ENCODE measurements at places on chromosomes 5 and 9.
A peak's percentile ranks its signal among the peaks of the same experiment; 100 is the strongest.

- DNase-seq = no peak
Observed at GRCh38 chr9:115209601-115210306, 91.8 kb upstream of the TNC start.

- DNase-seq = no peak
Observed at GRCh38 chr9:92044936-92045335, 70.3 kb downstream of the SPTLC1 start.

DNA sequence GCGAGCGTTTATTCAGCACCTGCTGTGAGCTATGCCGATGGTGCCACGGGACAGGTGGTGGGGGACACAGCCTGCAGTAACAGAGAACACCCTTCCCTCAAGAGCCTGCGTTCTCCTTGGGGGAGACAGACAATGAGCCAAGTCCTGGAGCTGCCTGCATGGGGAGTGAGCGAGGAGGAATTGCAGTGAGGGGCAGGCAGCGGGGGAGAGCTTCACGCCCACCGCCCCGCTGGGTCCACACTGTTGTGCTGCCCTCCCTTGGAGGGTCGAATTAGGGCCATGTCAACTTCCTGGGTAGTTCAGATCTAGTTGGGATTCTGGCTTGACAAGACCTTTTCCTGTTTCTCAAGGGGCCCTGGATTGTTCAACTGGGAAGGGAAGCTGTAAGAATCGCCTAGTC lies 55.5 kb upstream of the N4BP3 start:
- no peak for DNase-seq

- no peak for DNase-seq
Observed at GRCh38 chr5:15535938-15536337, 36.0 kb downstream of the FBXL7 start.

GRCh38 chr5:111583758-111584203 lies 71.4 kb upstream of the STARD4 start:
- DNase-seq = no peak

- no peak for DNase-seq
Observed at GRCh38 chr9:134055981-134056461, 11.8 kb downstream of the BRD3 start.

DNA sequence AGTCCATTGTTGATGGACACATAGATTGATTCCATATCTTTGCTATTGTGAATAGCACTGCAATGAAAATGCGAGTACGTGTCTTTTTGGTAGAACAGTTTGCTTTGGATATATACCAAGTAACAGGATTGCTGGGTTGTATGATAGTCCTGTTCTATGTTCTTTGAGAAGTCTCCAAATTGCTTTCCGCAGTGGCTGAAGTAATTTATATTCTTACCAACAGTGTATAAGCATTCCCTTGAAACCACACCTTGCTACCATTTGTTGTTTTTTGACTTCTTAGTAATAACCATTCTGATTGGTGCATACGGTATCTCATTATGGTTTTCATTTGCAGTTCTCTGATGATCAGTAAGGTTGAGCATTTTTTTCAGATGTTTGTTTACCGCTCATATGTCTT lies 792.9 kb downstream of the PTPRD start:
- DNase-seq = no peak

GRCh38 chr5:93570294-93571113 lies 10.5 kb downstream of the NR2F1-AS1 start:
- DNase-seq = no peak

GRCh38 chr5:98690002-98690401 lies 83.5 kb upstream of the RGMB start:
- DNase-seq = no peak

DNA sequence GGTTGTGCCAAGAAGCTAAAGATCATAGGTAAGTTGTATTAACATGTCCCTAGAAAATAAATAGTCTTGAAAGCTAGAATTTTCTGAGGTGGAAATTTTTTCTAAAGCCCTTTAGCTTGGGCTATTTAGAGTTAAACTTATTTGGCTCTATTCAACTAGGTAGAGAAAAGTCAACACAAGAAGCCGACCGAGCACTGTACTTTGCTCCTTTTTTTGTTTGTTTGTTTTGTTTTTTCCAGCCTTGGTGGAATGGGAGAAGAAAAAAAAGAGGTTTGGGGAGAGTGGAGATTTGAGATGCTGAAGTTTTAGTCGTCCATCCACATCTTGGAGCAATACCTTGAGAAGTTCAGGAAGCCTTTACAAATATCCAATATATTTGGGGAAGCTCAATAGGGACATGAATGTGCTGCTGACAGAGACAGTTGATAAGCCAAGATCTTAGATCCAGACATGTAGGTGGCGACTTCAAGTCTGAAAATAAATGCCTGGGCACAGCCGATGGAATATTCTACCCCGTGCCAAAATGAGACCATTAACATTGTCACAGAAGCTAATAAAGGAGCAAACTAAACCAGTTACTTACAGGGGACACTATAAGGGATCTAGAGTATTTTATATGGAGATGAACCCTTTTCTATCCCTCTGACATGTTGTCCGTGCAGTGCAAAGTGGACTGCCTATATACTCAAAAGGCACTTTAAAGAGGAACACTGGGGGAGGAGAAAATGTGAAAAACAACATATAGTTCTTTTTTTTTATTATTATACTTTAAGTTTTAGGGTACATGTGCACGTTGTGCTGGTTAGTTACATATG lies 466.1 kb downstream of the PTPRD start:
- no peak for DNase-seq

GRCh38 chr9:69812068-69813000 lies 8.3 kb upstream of the CFAP95 start:
- DNase-seq = no peak

DNA sequence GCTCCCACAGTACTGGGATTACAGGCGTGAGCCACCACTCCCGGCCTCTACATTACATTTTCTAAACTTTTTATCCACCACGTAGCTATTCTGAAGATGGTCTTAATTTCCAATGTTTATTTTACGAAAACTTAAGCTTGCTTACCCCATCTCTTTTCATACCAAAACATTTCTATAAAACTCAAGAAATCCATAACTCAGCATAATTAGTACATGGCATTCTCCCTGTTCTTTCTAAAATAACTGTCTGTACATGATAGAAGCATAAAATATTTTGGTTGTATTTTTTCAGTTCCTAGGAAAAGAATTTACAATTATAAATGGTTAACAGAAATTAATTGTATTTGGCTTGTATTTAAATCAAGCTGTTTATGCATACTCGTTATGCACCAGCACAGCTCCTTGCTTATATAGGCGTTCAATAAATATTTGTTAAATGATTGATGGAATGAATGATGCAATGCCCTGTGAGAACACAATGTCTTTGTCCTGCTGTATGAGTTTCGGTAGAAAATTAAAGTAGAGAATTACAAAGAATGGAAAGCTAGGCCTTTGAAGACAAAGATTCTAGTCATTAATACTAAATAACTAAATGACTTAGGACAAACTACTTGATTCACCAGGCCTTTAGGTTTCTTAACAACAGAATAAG lies 384.2 kb downstream of the EFNA5 start:
- no peak for DNase-seq

GRCh38 chr5:167453246-167454030 lies 838.0 kb upstream of the WWC1 start:
- no peak for DNase-seq

GRCh38 chr5:68385936-68386335 lies 170.4 kb downstream of the PIK3R1 start:
- DNase-seq = no peak

GRCh38 chr5:18311266-18311665 lies 677.0 kb downstream of the TAF11L14 start:
- DNase-seq = no peak

- DNase-seq = no peak
Observed at GRCh38 chr5:50794812-50795211, 128.4 kb downstream of the PARP8 start.

GRCh38 chr9:112097712-112098688 lies 77.1 kb downstream of the SUSD1 start:
- DNase-seq = peak; percentile 76

- no peak for DNase-seq
Observed at GRCh38 chr5:73415617-73416016, 33.0 kb downstream of the FOXD1 start.

- DNase-seq = no peak
Observed at GRCh38 chr5:152532714-152533113, 127.6 kb upstream of the NMUR2 start.

- no peak for DNase-seq
Observed at GRCh38 chr5:81754621-81755020, 3.7 kb upstream of the SSBP2 start.

DNA sequence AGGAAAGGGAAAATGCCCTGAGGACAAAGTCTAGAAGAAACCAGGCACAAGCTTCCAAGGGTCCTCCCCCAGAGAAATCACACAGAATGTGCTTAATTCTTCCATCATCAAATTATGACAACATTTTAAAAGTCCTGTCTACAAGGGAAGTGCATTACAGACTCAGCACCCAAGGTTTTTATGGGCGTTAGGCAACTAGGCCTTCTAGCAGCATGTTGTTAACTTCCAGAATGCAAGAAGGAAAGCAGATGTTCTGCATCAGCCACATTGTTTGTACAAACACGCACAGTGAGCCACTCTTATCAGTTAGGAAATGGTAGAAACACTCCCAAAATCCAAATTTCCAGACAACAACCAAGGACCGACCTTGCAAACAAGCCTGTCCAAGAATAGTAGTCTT lies 26.5 kb downstream of the SMC5 start:
- DNase-seq = no peak

Data from stimulated activated CD4-positive, alpha-beta T cell treated with anti-CD3 and anti-CD28 coated beads, TNF-alpha, amount 100 ng/mL, for 48 hours (primary cell).